ENCODE measurements at places on chromosomes 5 and 9. TPM values are rescaled to one million over a fixed set of nuclear protein-coding genes. Genes with fewer than 3 reads are reported as not detected.

NUP188 gene
- 24.4 TPM for total RNA-seq

CCDC192 gene
- not detected for total RNA-seq

RNF208 gene
- total RNA-seq: 7.1 TPM

PCSK5 gene
- 82.0 TPM for total RNA-seq

PCDHGA6 gene
- 6.7 TPM for total RNA-seq

TPPP gene
- total RNA-seq: 2.2 TPM

ADGRV1 gene
- total RNA-seq: 8.6 TPM

MACIR gene
- total RNA-seq: 67.9 TPM

DNA sequence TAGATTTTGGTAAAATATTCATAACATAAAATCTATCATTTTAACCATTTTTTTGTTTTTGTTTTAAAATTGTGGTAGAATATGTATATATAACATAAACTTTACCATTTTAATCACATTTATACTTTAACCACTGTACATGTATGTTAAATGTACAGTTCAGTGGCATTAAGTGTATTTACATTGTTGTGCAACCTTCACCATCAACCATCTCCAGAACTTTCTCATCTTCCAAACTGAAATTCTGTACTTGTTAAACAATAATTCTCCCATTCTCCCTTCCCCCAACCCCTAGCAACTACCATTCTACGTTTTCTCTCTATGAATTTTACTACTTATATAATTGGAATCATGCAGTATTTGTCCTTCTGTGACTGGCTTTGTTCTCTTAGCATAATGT lies 11.6 kb downstream of the ANKHD1 start:
- no peak for DNase-seq

DNA sequence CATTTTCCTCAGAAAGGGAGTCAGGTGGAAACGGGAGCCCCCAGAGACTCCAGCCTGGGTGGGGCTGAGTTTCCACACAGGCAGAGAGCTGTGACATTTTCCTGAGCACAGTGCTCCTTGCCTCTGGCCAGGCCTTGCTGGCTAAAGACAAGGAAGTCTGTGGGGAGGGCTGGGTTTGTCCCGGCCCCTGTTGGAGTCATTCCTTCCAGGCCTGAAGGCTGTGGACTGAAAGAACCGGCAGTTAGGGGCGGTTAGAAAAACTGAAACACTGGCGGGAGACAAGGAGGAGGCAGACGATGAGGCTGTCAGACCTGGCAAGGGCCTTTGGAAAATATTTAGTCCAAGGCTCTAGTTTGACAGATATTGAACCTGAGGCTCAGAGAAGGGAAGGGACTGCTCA lies 29.9 kb downstream of the COL15A1 start:
- DNase-seq: no peak

GRCh38 chr9:132901858-132902831 lies 23.4 kb downstream of the SPACA9 start:
- DNase-seq: peak; percentile 61

DNA sequence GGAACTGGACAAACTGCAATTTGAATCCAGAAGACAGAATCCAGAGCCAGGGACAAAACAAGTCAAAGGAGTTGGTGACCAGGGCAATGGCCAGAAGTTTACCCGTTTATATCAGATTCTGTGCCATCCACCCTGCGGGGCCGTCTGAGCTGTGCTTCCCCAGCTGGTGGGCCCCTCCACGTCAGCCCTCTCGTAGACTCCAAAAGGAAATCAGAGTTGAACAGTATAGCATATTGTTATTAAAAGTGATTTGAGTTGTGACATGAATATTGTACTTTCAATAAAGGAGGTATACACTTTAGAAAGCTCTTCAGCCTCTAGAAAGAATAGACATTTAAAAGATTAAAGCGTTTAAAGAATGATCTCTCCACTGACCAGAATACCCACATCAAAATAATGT lies 102.4 kb downstream of the NFIB start:
- DNase-seq: no peak

DNA sequence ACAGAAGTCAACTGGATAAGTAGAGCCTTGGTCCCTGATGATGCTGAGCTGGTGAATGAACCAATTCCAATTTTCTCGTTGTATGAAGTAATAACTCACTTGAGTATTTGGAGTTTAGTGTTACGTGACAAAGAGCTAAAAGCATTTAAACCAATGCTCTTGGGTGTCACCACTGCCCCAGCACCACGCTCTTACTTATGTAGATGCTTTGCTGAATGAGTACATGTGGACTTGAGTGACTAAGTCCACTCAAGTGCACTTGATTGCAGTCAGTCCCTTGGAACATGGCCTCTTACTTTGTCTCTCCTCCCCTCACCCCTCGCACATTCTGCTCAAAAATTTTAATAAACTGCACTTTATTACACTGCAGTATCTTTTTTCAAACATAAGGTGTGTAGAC lies 184.0 kb downstream of the MAN2A1 start:
- no peak for DNase-seq

DNA sequence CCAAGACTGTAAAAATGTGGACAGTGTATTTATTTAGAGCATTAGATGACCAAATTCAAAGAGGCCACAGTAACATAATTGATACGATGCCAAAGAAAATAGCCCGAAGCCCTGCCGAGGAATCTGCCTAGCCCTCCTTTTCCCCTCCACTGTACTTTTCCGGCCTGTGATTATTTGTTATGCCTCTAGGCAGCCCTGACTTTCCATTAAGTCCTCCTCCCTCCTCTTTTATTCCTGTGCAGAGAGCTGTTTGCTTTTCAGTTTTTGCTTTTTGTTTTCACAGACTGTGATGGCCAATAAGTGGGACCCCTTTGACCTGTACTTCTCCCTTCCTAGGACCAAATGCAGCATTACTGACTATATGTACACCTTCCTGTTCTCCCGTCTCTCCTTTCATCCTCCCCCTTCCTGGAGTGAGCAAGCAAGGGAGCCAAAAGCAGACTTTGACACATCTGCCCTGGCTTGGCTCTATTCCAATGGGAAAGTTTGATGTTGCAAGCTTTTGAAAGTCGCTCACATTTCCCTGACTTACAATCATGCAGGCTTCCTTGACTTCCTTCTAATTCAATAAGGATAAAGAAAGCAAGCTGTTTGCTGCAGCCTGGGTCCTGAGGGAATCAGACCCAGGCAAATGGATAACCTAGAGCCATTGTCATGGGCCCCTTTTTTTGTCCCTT lies 76.1 kb downstream of the NREP start:
- DNase-seq: peak; percentile 44

GRCh38 chr5:343461-344401 lies 22.2 kb downstream of the AHRR start:
- no peak for DNase-seq

DNA sequence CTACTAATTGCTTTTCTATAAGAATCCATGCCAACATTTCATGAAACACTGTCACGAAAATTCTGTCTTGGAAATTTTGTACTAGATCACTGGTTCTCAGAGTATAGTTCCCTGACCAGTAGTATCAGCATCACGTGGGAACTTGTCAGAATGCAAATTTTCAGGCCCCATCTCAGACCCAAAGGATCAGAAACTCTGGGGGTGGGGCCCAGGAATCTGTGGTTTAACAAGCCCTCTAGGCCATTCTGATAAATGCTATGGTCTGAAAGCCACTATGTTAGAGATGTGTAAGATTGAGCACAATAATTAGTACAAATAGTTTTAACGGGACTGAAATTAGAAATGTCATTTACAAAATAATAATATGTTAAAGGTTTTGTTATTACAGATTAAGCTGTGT lies 615.7 kb upstream of the ARRDC3 start:
- no peak for DNase-seq

DNA sequence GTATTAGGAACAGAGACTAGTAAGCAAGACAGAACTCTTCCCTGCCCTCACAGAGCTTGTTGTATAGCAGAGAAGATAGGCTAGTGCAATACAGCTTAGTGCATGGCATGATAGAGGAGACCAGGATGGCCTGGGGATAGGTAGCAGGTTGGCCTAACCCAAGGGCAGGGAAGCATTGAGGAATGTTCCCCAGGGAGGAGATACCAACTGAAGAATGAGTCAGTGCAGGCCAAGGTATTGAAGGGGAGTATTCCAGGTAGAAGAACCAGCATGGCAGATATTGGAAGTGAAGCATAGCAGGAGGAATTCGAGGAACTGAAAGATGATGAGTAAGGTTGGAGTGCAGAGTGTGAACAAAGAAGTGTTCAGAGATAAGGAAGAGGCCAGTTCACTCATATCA lies 138.6 kb upstream of the DHFR start:
- DNase-seq: no peak

- DNase-seq: no peak
Measured at GRCh38 chr5:136600306-136600705, 235.0 kb upstream of the TRPC7 start.

Measured in mucosa of descending colon (tissue), 3 donors.